ENCODE measurements at places on chromosomes 7 and 10.

DNA sequence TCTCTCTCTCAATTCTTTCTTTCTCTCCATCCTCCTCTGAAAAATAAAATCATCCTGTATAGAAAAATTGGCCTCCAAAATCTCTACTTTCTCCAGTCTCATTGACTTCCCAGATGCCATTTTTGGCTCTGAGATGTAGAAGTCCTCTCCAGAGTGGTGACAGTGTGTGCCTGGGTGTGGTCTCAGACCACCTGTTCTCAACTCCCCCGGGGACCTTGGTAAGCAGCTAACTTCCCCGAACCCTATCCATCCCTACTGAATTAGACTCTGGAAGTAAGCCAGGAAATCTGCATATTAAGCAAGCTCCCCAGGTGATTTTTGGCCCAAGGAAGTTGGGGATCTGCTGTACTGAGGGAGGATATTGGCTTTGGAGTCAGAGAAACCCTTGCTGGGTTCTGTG, 120.5 kb downstream of the WDR11 start:
- DNase-seq: no peak

- no peak for DNase-seq
Measured at GRCh38 chr10:13327534-13327933, 20.6 kb downstream of the SEPHS1 start.

GRCh38 chr7:1624999-1625927, 44.8 kb upstream of the ELFN1 start:
- no peak for DNase-seq

DNA sequence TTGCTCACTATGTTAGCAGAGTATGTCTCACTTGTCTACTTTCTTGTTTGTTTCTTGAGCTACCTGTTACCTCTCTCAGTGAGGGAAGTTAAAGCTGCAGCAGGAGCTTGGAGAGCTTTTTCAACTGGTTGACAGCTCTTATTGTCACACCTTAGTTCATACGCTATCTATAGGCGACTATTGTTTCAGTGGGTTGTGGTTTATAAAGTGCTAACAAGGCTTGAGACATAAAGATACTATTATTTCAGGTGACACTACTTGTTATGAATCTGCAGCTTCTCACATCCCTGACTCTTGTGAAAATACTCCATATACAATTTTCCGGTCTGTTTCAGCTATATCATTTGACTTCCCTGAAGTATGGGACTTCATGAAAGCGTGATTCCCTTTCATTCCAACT, 167.4 kb downstream of the CSTF2T start:
- DNase-seq: no peak

Measured in activated naive CD4-positive, alpha-beta T cell treated with anti-CD3 and anti-CD28 coated beads, Interleukin-2, amount 10 ng/mL, durations not matched to agents 7 days and 5 days (primary cell).